ENCODE measurements at places on chromosomes 2 and 18.

DNA sequence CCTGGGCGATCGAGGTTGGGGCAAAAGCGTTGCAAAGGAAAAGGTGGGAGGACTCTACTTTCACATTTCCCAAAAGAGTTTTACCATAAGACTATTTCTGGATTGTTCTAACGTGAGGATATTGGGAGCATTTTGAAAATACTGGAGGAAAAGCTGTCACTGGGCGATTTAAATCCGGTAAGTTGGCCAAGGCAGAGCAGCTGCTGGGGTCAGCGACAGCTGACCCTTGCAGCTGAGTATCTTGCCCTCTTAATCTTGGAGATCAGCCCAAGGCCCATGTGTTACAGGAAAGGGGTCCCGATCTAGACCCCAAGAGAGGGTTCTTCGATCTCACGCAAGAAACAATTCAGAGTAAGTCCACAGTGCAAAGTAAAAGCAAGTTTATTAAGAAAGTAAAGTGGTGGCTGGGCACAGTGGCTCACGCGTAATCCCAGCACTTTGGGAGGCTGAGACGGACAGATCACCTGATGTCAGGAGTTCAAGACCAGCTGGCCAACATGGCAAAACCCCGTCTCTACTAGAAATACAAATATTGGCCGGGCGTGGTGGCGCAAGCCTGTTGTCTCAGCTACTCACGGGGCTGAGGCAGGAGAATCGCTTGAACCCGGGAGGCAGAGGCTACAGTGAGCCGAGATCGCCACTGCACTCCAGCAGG is 964 bp upstream of the ST3GAL5 start:
- DNase-seq: no peak

GRCh38 chr18:46449033-46449432 is 208.0 kb downstream of the LOXHD1 start:
- DNase-seq: no peak

DNA sequence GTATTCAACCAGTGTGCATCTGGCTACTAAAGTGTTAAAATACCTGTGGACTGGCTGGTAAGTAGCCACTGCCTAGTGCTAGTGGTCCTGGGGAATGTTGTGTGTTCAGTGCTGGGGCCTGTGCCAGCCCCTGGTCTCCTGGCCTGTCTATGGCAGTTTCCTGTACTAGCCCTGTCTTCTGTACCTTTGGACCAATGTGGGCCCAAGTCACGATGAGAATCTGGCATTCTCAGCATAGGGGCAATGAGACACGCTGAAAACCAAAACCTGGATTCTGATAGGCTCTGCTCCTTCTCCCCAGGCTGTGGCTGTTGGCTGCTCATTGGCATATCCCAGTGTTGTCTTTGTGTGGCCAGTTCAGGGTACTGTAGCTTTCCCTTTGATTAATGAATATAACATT is 170.4 kb downstream of the PTPRM start:
- DNase-seq: no peak

DNA sequence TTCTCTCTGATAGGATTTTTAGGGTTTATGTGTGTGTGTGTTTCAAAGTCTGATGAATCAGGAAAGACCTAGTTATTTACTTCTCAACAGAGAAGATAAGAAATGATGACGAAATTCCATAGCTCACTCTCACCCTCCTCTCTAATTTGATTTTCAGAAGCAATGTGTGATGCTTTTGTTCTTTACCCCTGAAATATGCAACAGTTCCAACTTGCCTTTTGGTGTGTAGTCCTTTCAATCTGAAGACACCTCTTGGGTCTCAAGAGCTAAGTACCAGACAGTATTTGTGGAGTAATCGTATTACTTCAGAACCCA is 18.7 kb upstream of the LCLAT1 start:
- DNase-seq: no peak

- no peak for DNase-seq
Observed at GRCh38 chr2:158500333-158500732, 43.6 kb downstream of the PKP4 start.

- DNase-seq: no peak
Observed at GRCh38 chr2:75517547-75518230, 43.0 kb downstream of the EVA1A start.

Measured in stimulated activated CD8-positive, alpha-beta memory T cell treated with anti-CD3 and anti-CD28 coated beads, Interleukin-7, amount 100 ng/mL, for 1 hour (primary cell).